Omental fat pad (tissue), 4 donors: ENCODE measurements at places on chromosomes 1 and 21. TPM values are rescaled to one million over a fixed set of nuclear protein-coding genes. Genes with fewer than 3 reads are reported as not detected.

DNA sequence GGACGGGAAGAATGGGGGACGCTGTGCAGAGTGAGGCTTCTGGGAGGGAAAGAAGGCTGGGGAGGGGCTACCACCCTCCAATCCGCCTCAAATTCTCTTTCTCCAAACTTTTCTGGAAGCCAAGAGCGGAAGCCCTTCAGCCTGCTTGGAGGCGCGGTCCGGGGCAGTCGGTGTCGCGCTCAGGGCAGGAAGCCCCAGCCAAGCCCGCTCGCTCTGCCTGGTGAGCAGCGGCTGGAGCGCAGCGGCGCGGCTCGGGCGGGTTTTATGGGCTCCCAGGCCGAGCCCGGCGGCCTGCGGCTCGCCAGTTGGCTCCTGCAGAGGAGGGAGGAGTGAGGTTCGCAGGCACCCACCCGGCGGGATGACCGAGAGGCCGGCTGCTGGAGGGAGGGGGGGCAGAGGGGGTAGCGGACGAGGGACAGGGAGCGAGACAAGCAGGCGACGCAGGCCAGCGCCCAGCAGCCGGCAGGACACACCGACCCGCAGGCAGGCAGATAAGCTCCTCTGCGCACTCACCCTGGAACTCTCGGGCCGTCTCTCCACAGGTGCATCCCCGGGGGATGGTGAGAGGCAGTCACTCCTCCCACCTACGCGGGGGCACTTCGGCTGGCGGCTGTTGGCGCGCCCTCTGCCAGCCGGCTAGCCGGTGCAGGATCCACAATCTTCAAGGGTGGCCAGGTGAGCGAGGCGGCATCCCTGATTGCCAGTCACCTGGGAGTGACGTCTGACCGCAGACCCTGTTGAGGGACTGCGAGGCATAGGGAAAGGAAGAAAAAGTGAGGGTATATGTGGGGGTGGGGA lies at the start of gene AVPR1B:
Gene AVPR1B (minus strand): TSS at position 238 of the 798 bp plus-strand sequence. CDS start 498 bp downstream, outside the sequence.
- no peak for DNase-seq

GRCh38 chr21:44926331-44927101 lies 5.8 kb upstream of the ITGB2 start:
- no peak for DNase-seq

GRCh38 chr1:157095551-157095950 lies 4.1 kb downstream of the ETV3L start:
- DNase-seq = no peak

GRCh38 chr1:35668506-35668905 lies 27.2 kb upstream of the PSMB2 start:
- DNase-seq = no peak

DNA sequence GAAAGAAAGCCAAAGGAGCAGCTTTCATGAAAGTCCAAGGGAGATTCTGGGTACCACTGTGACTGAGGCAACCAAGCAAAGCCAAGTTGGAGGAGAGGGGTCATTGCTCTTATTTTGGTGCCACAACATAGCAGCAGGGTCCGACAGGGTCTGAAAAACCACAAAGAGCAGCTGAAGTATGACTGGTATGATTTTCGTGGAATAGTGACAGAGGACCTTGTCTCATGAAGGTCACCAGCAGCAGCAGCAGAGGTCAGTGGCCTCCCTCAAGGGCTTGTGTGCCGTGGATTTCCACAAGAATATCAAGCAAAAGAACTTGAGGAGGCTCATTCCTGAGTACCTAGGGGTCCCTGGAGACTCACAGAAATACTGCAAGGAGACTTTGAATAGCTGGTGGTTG lies 160.9 kb upstream of the SYT6 start:
- no peak for DNase-seq

GRCh38 chr1:164472841-164473240 lies 86.1 kb upstream of the PBX1 start:
- DNase-seq = no peak

Gene EPHA8
- not detected for total RNA-seq

Gene TATDN3
- 15.1 TPM for total RNA-seq

Gene LCE3E
- total RNA-seq = not detected

Gene ANKRD65
- 2.6 TPM for total RNA-seq
